ENCODE measurements at places on chromosomes 7 and 10.

DNA sequence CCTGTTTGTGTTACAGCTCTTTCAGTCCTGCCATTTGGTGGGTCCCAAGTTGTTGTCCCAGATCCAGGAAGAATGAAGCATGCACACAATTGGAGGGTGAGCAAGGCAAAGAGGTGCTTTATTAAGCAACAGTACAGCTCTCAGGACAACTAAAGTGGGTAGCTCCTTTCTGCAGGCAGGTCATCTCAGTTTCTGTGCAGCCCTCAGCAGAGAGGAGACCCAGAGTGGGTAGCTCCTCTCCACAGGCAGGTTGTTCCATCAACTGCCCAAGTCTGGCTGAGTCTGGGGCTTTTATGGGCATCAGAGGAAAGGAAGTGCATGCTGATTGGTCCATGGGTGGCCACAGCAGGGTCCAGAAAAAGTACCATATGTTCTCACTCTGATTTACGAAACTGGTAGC is 624.5 kb downstream of the LRMDA start:
- DNase-seq, result no peak

DNA sequence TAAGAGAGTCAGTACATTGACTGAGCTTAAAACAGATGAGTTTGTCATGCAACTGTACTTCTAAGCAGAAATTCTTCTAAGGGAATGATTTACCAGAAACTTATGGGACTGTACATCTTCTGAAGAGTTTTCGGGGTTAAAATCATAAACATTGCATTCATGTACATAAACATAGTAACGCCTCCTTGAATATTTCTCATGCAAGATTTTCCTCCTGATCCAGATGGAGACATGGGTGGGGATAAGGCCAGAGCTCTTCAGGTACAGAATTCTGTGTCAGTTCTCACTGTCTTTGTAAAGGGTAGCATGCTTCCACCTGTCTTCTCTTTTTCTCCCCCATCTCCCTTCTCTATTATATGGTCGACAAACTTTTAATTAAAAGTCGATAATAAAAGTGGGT is 335.3 kb downstream of the ABCA13 start:
- no peak for DNase-seq

DNA sequence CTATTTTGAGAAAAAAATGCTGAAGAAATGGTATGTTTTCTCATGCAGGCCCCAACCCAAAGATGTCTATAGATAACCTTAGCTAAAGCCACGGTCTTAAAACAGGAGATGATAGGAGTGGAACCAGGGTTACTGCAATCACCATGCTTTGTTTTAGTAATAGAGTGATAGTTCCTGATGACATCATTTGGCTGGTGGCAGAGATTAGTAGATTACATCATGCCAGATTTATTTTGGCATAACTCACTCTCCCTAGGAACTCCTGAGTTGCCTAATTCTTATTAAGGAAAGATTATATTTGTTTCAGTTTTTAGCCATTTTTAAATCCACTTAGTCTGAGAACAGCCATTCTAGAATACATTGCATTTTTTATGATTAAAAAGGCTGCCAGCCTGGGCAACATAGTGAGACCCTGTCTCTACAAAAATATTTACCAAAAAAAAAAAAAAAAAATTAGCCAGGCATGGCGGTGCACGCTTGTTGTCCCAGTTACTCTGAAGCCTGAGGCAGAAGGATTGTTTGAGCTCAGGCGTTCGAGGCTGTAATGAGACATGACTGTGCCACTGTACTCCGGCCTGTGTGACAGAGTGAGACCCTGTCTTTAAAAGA is 17.8 kb downstream of the ENO4 start:
- no peak for DNase-seq

GRCh38 chr10:84541289-84541637 is 212.9 kb downstream of the CCSER2 start:
- DNase-seq, result no peak

DNA sequence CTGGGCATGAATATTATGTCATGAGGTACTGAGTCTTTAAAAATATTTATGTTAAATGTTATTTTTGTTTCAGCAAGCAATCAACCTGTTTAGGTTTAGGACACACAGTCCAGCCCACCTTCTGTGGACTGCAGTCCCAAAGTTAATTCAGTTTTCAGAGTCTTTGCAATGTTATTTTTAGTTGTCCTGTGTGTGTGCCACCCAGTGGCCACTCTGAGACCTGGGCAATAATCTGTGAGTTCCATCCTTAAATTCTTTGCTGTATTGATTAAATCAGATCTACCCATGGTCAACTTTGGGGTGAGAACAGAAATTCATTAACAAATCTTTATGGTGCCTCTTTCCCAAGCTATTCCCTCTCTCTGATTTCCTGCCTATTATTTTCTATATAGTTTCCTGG is 415.1 kb downstream of the CCSER2 start:
- DNase-seq, result no peak

DNA sequence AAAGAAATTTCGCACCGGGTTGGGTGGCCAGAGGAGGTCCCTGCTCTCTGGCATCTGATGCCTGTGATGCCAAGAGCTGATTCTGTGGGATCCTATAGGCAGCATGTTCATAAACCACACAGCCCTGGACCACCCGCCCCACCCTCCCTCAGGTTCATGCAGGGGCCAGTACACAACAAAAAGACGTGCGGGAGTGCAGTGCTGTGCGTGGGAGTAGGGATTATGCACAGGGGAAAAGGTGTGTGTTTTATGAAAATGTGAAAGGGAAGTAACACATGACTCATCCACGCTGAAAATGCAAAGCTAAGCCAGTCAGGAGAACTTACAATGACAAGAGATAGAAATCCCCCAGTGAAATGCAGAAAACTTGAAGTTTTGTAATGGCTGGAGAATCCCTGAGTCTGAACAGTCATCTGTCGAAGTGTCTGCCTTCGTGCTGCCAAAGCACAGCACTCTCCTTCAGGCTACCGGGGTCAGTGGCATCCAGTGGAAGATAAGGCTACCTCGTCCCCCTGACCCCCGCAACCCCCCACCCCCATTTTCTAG is 1.1 kb downstream of the KIAA1217 start:
- DNase-seq, result no peak

GRCh38 chr7:117892821-117893220 is 19.6 kb upstream of the CTTNBP2 start:
- DNase-seq, result no peak

GRCh38 chr7:117092785-117093184 is 139.5 kb downstream of the ST7 start:
- peak; percentile 3 for DNase-seq

DNA sequence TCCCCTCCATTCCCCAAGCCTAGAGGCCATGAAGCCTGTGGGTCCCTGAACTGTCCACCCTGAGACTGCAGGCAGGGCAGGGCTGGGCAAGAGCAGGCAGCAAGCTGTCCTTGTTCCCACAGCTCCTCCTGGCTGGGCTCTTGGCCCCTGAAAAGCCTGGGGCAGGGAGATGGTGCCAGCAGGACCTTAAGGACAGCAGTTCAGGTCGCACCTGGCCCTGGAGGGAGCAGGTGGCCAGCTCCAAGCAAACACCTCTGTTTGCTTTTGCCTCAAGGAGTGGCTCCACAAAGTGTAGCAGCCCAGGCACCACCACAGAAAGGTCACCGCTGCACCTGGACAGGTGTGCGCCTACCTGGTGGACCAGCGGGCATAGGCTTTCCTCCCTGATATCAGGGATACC is 5.2 kb downstream of the RET start:
- no peak for DNase-seq

- no peak for DNase-seq
These were observed 89.2 kb upstream of the PRSS58 start for GRCh38 chr7:142347091-142347490.

- no peak for DNase-seq
These were observed 51.5 kb downstream of the NRCAM start for GRCh38 chr7:108404509-108405420.

GRCh38 chr10:75430000-75430763 is 1.2 kb upstream of the LRMDA start:
- DNase-seq, result no peak

GRCh38 chr10:115895166-115895565 is 377.8 kb downstream of the GFRA1 start:
- DNase-seq, result no peak

DNA sequence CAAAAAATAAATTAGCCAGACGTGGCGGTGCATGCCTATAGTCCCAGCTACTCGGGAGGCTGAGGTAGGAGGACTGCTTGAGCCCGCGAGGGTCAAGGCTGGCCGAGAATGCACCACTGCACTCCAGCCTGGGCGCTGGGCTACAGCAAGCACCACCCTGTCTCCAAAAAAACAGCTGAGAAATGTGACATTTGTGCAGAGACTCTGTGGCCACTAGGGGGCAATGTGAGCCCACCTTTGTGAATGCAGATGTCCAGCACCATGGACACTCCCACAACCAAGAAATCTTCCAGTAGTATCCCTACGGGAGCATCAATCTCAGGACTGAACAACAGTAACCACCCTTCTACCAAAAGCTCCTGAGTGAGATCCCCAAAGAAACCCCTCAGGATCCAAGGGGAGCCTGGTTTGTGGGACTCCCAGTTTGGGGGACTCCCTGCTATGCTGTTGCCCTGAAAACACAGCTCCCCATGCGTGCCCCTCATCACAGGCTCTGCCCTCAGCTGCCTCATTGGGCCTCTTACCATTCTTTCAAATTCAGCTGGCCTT is 6.2 kb upstream of the AHCYL2 start:
- DNase-seq, result peak; percentile 35

- DNase-seq, result peak; percentile 69
These were observed 5.1 kb upstream of the FAM133B start for GRCh38 chr7:92595281-92595680.

GRCh38 chr7:147858421-147858820 is 732.1 kb upstream of the C7orf33 start:
- DNase-seq, result no peak

DNA sequence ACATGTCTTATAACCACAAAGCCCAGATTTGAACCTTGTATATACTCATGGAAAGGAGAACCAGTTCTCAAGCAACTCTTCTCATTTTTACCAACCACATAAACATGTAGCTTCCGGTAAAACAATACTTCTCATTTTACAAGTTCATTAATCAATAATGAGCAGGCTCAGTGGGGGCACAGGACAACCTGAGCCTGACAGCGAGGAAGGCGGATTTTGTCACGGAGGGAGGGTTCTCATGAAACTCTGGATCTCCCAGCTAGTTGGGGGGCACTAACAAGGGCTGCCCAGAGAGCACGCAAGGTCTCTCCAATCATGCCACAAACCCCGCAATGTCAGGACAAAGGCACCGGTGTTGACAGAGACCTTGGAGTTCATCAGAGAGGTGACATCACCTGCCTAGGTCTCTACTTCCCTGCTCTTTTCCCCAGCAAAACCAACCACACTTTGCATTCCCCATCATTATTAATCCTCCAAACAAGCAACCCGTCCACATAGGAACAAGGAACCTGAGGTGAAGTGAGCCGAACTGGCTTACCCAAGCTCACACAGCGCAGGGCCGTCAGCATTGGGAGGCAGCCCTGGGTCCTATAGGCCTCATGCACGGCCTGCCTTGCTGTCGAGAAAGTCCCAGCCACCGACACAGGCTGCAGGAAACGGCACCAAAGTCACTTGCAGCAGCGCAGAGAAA is 192.1 kb upstream of the KLF14 start:
- DNase-seq, result no peak

- DNase-seq, result no peak
These were observed 19.2 kb downstream of the CFAP70 start for GRCh38 chr10:73339436-73339835.

DNA sequence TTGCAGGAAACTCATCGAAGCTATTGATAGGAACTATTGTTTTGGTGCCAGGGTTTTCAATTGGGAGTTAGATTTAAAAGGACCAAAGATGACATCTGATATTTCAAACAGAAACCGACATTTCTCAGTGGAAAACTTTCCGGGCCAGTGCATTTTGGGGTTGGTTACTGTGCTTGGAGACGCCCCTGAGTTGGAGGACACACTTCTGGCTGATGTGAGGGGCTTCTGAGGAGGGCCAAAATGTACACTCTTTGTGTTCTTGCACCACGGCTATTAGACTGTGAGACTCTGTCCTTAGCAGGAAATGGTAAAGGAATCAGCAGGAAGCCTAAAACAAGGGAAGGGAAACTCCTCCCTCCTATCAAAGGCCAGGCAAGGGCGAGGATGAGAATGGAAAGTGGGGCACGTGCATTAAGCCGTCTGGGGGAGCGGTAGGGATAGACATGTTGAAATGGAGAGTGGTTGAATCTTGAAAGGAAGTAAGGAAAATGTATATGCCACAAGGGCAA is 1.8 kb upstream of the SRGN start:
- DNase-seq, result no peak

- DNase-seq, result no peak
These were observed 35.1 kb downstream of the GUSB start for GRCh38 chr7:65946904-65947303.

DNA sequence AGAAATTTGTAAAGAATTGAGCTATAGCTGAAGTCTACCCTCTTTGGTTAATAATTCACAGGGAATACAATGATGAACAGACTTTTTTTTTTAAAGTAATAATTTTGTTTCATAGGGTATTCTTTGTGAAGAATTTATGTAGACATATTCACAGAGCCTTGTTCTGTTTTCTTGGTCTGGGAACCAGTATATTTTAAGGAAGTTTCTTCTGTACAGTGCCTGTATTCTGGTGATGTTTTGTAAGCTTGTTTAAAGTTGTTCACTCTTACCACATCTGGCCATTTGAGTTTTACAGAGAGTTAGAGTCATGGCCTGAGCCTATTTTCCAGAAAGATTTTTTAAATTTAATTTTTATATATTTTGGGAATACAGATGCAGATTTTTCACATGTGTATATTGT is 70.3 kb downstream of the CCSER2 start:
- no peak for DNase-seq

GRCh38 chr10:1395481-1396296 is 339.5 kb downstream of the WDR37 start:
- DNase-seq, result no peak

DNA sequence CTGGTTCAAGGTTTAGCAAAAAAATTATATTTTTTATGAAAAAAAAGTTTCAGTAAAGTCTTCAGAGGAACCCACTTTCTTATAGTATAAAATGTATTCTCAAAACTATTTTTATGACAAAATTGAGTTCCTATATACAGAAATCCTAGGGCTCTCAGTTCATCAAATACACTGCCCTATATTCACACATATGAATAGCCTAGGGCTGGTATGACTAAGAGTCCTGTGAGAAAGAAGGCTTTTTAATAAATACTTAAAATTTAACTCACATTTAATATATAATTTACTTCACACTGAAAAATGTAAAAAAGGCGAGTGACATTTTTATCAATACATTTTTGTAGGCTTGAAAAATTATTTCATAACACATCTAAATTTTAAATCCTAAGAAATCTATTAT is 16.6 kb downstream of the CHCHD3 start:
- no peak for DNase-seq

- no peak for DNase-seq
These were observed 4.4 kb upstream of the TRUB1 start for GRCh38 chr10:114933588-114933987.

- DNase-seq, result no peak
These were observed 82.4 kb upstream of the TRIL start for GRCh38 chr7:29040579-29040925.

DNA sequence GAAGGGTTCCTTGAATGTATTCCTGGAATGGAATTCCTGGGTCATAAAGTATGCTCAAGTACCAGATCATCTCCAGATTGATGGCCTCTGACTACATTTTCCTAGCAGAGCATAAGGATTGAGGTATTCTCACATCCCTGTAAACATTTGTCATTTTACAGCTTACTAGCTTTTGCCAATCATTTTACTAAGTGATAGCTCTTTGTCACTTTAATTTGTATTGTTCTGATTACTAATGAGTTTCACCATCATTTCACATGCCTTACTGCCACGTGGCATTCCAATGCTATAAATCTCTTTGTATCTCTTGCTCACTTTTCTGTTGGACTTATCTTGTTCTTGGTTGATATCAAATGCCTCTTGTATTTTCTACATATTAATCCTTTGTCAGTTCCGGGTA is 68.6 kb upstream of the CACNB2 start:
- DNase-seq, result no peak

GRCh38 chr7:87361320-87361719 is 15.9 kb downstream of the CROT start:
- DNase-seq, result no peak

Measured in AG09309 (cell line).